CD4-positive, alpha-beta T cell treated with Interleukin-4 for 4 hours (primary cell): ENCODE measurements at places on chromosomes 13 and 19.

GRCh38 chr19:31099515-31100205 lies 249.6 kb downstream of the TSHZ3 start:
- no peak for DNase-seq

DNA sequence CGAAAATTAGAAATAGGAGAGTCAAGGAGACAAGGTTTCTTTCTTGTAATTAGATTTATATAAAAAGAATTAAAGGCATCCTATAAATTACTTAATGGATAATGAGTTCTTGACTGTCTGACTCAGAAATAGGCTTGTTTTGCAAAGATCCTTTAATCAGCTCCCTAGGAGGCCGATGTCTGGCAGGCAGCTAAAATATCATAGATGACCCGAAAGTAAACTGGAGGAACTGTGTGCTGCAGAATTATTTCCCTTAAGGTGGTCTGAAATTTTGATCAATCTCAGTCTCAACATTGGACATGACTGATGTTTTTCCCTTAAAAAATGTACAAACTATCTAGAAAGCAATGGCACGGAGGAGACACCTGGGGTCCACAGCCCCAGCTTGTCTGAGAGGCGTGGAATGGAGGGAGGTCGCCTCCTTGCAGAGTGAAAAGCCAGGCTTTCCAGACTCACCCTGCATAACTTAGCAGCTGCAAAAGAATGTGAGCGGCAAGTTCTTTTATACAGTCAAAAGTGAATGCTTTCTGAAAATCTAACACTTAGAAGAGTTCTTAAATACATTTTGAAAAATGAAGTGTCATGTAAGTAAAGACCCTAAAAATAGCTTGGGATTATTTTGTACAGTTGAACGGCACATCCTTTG lies 44.8 kb downstream of the MBNL2 start:
- DNase-seq = no peak

GRCh38 chr19:47464675-47465419 lies 6.8 kb downstream of the SLC8A2 start:
- no peak for DNase-seq

DNA sequence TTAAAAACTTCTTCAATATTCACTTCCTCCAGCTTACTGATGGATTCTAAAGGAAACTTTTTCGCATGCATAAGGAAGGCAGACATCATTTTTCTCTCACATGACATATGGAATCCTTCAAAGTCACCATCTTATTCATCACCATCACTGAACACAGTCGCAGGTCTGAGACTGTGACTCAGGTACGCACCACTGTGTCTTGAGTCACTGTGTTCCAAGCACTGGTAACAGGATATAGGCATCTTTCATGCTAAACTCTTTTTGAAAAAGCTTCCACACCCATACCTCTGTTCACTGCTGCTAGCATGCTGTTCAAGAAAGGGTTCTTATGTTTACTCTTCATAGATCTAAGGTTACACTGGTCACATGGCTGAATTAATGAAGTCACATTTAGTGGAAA lies 67.0 kb upstream of the SIAH3 start:
- DNase-seq = no peak

DNA sequence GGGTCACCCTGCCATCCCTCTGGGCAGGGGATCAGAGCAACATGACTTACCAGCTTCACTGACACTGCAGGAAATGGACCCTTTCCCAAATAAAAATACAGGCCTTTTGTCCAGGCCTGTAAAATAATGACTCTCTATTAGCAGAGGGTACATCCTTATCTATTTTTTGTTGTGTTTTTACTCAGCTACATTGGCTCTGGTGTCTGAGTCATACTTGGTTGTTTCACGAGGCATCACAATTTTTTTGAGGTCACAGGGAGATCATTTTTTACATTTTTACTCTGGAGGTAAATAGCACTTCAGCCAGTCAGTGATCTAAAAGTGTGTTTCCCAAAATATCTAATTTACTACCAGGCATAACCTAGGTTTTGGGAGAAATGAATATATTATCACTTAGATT lies 6.9 kb upstream of the HTR2A start:
- DNase-seq = no peak

DNA sequence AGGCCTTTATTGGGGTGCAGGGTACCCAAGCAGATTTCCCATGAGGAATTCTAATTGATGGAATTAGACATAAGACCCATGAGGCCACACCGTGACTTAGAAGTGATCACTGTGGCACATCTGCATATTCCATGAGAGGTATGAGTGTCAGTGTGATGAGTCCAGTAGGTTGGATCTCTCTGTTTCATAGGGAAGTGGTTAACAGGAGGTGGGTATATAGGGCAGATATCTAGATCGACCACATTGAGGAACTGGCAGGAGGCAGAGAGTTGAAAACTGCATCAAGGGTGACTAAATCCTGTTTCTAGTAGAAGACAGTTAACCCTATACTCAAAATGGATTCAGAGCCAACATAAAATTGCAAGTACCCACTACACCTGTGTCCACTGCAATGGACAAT lies 68.6 kb upstream of the MIR17HG start:
- no peak for DNase-seq
